ENCODE measurements at places on chromosomes 7 and 10.

GRCh38 chr7:132836746-132837145 lies 245.1 kb downstream of the CHCHD3 start:
- no peak for DNase-seq

DNA sequence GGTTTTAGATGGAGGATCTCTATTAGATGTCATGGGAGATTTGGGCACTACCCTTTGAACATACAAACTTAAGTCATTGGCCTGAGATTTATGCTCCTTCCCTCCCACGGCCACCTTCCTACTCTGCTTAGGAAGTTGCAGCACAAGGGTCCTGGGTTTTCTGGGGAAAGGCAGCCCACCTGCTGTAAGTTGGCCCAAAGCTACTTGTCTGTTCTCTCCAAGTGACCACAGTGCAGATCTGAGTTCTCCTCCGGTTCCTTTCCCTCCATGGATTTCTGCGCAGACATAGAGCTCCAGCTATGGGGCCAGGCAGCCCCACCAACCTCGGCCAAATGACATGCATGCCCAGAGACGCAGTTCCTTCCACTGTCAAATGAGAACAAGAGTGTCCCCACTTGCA lies 12.8 kb upstream of the C10orf53 start:
- no peak for DNase-seq

DNA sequence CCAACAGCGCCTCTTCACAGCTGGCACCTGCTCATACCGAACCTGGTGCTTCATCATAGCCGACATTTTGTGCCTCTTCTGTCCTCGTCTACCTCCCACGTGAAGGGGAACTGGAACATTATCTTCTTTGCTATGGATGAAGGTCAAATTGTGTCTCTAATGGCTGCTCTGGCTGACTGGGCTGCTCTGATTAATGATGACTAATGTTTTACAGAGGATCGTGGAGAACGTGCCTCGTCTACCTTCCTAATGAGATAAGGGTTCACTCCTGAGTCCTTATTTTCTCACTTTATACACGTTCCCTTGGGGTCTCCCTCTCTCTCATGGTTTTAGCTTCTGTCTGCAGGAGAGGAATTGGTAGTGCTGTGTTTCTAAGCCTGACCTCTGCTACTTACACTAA lies 420.3 kb downstream of the PHTF2 start:
- no peak for DNase-seq

- DNase-seq: no peak
Observed at GRCh38 chr10:7492660-7493046, 81.8 kb upstream of the SFMBT2 start.

DNA sequence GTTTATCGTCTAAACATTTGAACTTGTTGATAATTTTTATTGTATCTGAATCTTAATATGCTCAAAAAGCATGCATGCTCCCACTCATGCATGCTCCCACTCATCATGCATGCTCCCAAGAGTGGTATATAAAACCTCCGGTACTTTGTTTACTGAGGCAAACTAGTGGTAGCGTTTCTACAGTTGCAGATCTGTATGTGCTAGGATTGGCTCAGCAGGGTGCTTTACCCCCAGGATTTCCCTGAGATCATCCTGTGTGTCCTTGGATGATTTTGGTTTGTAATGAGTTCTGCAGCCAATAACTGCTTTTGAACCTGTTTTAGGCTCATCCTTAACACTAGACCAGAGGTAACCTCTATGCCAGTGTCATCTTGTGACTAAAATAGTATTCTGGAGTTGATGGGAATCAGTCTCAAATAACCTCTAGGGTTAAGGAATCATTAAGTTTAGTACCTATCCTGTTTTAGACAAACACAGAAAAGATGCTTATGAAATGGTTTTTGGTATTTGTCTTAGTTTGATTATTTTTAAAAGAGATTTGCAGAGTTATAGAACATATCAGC lies 40.4 kb downstream of the PHTF2 start:
- DNase-seq: no peak

GRCh38 chr10:101141616-101142532 lies 10.8 kb downstream of the TLX1 start:
- peak; percentile 84 for DNase-seq

DNA sequence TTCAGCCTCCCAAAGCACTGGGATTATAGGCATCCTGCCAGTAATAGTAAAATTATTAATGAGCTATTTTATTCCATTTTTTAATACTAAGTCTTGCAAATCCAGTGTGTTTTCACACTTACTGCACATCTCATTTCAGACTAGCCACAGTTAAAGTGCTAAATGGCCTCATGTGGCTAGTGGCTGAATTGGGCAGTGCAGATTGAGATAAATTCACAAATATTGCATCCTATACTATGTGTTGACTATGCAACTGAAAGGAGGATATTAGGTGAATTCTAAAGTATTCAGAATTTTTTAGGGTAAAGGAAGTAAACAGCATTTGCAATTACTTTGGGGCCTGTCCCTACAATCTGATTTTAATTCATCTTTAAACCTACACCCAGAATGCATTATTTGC lies 10.2 kb downstream of the APBB1IP start:
- no peak for DNase-seq

GRCh38 chr7:94012746-94013145 lies 8.6 kb upstream of the BET1 start:
- no peak for DNase-seq

DNA sequence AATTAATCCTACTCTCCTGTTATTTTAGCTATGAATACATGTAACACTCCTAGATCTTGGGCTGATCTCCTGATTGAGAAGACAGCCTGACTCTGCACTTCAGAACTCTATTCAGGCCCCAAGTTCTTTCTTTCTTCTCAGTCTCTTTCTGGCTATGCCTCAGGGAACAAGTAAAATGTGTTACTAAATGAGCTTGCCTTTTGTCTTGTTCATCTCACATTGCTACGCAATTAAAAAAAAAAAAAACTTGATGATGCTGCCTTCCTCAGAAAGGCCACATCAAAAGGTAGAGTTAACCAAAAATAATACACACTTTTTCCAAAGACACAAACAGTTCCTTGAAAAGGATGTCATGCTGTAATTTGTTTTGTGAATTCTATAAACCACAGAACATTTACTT lies 258.1 kb downstream of the TWIST1 start:
- no peak for DNase-seq

GRCh38 chr7:120475994-120476393 lies 203.0 kb downstream of the KCND2 start:
- no peak for DNase-seq

DNA sequence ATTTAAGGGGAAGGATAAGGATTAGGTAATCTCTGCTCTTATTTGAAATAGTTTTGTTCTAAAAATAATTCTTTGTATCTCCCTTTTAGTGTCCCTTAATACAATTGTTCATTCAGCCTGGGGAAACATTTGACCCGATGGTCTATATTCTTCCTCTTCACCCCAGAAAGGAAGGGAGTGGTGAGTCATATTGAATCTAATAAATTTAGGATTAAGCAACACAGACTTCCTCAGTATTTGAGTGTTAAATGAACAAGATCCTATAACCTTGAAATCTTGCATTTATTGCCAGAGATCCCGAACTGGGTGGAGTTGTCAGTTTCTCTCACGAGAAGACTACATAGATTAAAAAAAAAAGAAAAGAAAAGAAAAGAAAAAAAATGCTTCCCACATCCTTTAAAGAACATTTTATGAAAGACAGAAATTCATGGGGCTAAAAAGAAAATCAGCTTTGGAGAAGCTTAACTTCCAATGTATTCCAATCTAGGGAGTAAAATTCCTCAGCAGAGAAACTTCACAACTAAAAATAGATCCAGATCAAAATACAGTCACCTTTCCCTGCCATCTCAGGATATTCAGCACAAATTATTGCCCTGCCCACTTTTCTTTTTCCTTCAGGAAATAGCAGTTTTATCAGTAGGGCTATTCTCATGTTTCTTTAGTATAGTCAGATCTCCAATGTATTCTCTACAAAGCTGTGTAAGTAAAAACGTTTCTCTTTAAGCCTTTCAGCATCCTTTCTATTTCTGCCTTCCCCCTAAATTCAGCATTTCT lies 82.2 kb downstream of the SEMA3D start:
- DNase-seq: no peak

DNA sequence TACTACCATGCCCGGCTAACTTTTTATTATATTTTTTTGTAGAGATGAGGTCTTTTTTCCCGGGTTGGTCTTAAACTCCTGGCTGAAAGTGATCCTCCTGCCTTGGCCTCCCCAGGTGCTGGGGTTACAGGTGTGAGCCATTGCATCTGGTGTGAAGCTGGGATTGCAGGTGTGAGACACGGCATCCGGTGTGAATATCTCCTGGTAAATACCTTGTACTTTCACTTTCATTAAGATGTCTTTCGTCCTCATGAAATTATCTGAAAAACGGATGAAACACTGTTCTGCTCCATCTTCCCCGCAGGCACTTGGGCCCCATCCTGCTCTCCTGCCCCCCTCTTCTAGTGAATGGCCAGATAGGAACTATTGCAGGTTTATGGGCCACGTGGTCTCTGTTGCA lies 60.1 kb upstream of the CCZ1B start:
- no peak for DNase-seq

GRCh38 chr7:34019301-34019790 lies 114.0 kb downstream of the BMPER start:
- DNase-seq: no peak

DNA sequence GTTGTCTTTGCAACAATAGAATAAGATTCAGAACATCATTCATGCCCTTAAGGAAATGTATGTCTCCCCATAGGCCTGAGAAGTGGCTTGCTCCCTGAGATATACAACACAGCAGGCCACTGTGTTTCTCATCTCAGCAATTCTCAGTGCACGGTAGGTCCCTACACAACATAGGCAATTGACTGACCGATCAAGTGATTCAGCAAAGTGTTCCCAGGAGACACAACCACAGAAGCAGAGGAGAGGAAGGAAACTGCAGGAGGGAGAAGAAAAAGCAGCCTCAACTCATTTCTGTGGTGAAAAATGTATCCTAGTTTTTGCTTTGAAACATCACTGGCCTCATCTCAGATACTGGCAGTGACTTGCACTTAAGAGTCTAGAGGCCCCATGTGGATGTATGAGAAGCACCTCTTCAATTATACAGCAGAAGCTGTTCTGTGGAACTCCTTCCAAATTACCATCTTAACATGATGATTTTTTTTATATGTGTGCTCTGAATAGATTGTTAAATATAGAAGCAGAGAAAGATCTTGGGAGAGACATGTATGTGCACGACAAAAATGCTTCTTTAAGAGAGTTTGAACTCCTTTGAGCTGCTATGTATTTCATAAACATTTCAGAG lies 306.8 kb downstream of the XPNPEP1 start:
- DNase-seq: no peak

DNA sequence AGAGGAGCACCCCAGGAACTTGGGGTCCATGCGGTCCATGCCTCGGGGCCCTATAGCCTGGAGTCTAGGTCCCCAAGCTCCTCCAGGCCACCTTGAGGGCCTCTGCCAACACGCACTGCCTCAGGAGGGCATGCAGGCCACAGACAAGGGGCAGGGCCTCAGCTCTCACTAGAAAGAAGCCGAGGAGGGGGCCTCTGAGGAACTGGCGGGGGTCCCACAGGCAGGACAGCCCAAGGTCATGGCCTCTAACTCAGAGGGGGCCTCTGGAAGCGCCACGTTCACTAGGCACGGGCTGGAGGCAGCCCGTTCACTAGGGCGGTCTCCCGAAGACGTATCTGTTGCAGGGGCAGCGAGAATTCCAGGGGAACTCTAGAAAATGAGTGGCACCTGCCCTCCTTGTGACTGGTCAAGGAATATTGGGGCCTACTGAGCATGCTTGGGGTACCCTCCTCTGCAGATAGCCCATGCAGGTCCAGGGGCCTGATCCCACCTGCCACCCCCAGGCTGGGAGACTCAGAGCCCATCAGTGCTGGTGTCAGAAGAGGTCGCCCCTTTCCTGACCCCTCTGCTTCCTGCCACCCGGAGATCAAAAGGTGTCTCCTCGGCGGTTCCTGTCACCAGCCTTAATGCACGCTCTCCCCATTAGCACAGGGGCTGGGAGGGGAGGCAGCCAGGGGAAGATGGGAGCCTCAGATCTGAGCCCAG lies 86.7 kb upstream of the RET start:
- no peak for DNase-seq

GRCh38 chr10:28980264-28980663 lies 302.9 kb downstream of the BAMBI start:
- no peak for DNase-seq

DNA sequence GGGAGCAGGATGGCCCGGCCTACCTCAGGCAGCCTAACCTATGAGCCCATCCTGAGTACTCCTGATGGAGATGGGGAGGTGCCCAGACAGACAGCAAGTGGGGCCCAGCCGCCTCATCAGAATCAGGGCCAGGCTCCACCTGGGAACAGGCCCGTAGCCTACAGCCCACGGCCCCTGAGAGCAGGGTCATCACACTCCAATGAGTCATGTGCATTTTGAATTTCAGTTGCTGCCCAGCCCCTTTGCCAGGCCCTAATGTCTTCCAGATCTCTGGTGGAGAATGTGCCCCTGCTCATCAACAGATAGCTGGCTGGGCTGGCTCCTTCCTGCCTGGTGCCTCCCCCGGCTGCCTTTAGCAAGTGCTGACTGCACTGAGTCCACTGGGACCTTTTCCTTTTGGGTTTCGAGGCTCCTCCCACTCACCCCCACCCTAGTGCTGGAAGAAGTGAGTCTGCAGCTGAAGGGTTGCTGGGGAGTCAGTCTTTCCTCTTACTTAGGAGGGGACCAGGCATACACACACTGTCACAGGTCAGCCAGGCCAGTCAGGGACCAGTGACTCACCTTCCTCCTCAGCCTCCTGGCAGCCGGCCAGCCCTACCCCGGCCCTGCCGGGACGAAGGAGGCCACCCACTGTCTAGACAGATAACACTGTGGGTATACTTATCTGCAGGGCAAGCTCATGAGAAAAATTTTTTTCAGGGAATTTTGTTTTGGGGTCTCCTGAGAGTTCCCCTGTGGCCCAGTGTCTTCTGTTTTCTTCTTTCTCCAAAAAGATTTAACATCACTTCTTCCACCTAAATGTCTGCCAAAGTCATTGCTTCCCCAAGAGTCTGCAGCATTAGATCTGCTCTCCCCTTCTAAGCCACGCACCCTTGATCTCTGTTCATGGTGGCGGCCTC lies 9.1 kb upstream of the ASIC3 start:
- no peak for DNase-seq

DNA sequence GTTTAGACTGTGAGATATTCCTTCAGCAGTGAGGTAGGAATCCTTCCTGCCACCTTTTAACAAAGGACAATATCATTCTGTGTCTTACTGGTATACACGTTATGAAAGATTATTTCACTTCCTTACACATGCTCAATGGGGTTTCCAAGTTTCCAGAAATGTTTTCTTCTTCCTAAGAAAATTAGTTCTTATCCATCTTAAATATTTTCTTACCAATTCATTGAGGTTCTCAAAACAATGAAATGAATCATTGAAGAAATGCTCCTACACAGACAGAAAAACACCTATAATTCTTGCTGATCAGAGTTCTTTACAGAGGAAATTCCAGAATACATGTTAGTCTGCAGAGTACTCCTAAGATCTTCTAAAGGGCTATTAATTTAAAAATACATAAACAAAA lies 51.4 kb upstream of the SEC61G start:
- no peak for DNase-seq
